ENCODE measurements at places on chromosomes 1 and 21. TPM values are rescaled to one million over a fixed set of nuclear protein-coding genes. Genes with fewer than 3 reads are reported as not detected.

Gene TMEM240
- total RNA-seq = 10.3 TPM

Gene AMY1A
- not detected for total RNA-seq

Gene S100A2
- total RNA-seq = 8.0 TPM

Gene PGLYRP4
- total RNA-seq = not detected

Gene BTG2
- 10.2 TPM for total RNA-seq

Gene ATF3
- 3.6 TPM for total RNA-seq

Gene C2CD4D
- total RNA-seq = not detected

Gene SLC16A4
- total RNA-seq = 21.7 TPM

Gene SH3BGR
- total RNA-seq = 4.3 TPM

Gene PLEKHN1
- total RNA-seq = not detected

Gene NCAM2
- 8.1 TPM for total RNA-seq

Gene NR1I3
- not detected for total RNA-seq

Gene SLC9C2
- not detected for total RNA-seq

Gene KRTAP21-2
- not detected for total RNA-seq

Gene PTPN14
- 26.8 TPM for total RNA-seq

Gene S100A14
- 1.4 TPM for total RNA-seq

Gene SMIM1
- total RNA-seq = 0.39 TPM

Gene MECR
- 26.8 TPM for total RNA-seq

Gene ZMYM4
- total RNA-seq = 30.7 TPM
